Stimulated activated CD4-positive, alpha-beta T cell treated with anti-CD3 and anti-CD28 coated beads, Interleukin-1b, Interleukin-23, amount 100 ng/mL, for 1 hour (primary cell): ENCODE measurements at places on chromosomes 3 and 15.

DNA sequence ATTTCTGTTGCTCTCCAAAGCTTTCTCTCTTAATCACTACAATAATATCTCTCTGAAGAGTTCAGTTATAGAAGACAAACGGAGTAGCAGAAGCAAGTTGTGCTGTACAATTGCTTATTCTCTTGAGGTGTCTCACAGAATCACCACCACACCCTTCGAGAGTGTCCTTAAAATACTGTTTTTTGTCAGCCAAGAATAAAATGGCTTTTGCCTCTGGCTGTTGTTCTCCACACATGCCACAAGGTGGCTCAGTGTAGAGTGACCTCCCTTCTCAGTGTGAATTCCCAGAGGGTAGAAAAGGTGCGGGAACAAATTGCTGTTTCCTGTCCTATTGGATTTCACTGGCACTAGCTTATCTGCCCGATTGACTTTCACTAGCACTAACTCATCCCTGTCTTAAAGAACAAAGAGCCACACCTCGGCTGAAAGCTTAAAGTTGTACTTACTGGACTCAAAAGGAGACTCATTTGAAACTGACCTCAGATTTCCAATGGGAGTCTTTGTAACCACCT lies 134.2 kb upstream of the SATB1 start:
- DNase-seq: no peak

DNA sequence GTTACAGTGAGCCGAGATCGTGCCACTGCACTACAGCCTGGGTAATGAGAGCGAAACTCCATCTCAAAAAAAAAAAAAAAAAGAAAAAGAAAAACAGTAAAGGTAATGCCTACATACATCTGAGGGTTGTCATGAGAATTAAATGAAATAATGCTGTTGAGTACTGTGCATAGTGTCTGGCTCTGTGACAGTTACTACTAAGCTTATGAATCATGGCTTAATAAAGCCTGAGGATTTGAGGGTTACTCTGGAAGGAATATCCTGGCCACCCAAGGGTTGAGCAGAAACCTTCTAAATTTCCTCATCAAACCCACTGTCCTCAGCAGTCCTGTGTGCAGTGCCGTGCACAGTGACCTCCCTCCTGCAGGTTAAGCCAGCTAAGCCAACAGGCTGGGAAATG lies 26.8 kb upstream of the ELP6 start:
- DNase-seq: no peak

GRCh38 chr15:98002866-98003265 lies 42.4 kb downstream of the ARRDC4 start:
- DNase-seq: no peak

GRCh38 chr3:65672871-65673815 lies 365.6 kb downstream of the MAGI1 start:
- no peak for DNase-seq

- DNase-seq: no peak
Measured at GRCh38 chr3:103968751-103969150, 1398.0 kb upstream of the ALCAM start.

- no peak for DNase-seq
Measured at GRCh38 chr3:105948101-105948500, 79.3 kb upstream of the CBLB start.

- DNase-seq: no peak
Measured at GRCh38 chr3:67875858-67876257, 221.4 kb upstream of the SUCLG2 start.

GRCh38 chr15:68552344-68552743 lies 26.4 kb upstream of the CORO2B start:
- no peak for DNase-seq

- DNase-seq: no peak
Measured at GRCh38 chr15:101027920-101028319, 108.8 kb downstream of the LRRK1 start.

GRCh38 chr3:149632225-149632624 lies 25.6 kb downstream of the WWTR1 start:
- DNase-seq: no peak

- no peak for DNase-seq
Measured at GRCh38 chr15:78616506-78616905, 4.3 kb downstream of the CHRNA3 start.

- no peak for DNase-seq
Measured at GRCh38 chr3:47250309-47251060, 32.1 kb downstream of the KIF9 start.

GRCh38 chr15:49737127-49737526 lies 116.3 kb downstream of the DTWD1 start:
- no peak for DNase-seq

DNA sequence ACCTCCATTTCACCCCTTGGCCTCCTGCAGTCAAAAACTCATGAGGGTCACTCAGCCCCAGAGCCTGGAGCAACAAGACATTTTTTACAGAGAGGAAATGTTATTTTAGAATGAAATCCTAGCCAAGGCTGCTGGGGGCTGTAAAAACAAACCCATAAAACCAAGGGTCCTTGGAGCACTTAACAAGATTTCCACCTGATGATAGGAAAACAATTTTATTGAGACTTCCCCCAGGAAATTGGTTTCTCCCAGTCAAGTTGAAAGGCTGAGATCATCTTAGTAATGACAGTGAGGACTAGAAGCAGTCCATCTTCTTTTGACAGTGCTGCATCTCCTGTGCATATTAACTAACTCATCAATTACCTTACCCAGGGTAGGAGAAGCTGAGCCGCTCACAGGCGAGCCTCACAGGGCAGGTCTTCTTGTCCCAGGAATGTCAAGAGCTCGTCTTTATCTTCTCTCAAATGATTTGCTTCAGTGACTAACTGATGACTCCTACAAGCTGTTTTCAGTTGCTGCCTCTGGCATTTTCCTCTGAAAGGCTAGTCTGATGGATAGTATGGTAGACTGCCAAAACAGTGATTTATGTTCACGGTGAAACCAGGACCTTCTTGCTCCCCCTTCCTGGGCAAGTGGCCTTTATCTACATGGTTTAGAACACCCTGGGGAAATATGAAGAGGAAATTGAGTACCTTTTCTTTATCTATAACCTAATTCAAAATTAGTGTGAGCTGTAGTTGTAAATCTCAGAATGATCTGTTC lies 34.6 kb upstream of the AEN start:
- no peak for DNase-seq

DNA sequence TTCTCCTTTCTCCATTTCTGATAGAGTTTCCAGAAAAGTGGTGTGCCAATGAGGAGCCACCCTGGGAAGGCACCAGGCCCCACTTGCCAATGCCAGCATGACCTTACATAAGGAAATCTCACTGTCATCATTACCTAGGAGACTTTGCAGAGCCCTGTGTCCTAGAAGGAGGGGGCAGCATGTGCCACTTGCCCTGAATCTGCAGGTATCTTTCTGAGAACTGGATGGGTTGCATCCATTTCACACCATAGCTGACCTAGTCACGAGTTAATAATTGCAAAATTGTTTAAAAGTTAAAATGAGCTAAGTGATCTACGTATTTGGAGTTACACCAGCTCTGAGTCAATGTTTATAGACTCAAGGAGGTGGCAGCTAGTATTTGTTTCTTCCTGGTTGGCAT lies 14.3 kb downstream of the CA12 start:
- no peak for DNase-seq

DNA sequence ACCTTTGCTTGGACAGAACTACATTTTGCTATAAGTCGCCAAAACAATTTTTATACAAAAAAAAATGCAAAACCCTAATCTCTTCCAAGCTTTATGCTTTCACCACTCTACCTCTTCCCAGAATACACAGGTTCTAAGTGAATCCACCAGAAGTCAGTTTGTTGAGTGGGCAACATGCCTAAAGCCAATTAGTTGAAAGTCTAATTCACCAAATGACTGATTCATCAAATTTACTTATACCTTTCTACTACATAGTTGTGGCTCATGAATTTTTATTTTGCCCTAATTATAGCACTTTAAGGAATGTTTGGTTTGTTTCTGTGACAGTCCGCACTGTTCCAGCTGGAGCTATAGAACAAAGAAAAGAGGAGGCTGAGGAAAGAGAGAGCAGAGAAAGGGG lies 265.9 kb upstream of the TGFBR2 start:
- DNase-seq: no peak

DNA sequence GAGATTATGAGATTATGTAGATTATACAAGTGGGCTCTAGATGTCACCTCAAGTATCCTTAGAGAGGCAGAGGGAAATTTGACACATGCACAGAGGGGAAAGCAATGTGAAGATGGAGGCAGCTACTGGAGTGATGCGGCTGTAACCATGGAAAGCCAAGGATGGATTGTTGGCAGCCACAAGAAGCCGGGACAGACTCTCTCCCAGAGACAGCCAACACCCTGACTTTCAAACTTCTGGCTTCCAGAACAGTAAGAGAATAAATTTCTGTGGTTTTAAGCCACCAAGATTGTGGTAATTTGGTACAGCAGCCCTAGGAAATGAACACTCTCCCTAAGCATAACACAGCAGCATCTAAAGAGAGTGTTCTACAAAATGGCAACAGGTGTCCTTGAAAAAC lies 34.4 kb upstream of the PRICKLE2 start:
- no peak for DNase-seq
